HT1080 (cell line): ENCODE measurements at places on chromosomes 7 and 10. TPM values are rescaled to one million over a fixed set of nuclear protein-coding genes. Genes with fewer than 3 reads are reported as not detected.
A peak's percentile ranks its signal among the peaks of the same experiment; 100 is the strongest.

AKR1D1 gene
- total RNA-seq: not detected in 2 replicates

WEE2 gene
- 0.03 TPM in 2 replicates for total RNA-seq

TRPV6 gene
- not detected in 2 replicates for total RNA-seq

GRCh38 chr10:121597504-121598262 is 561 bp downstream of the FGFR2 start:
- no peak for DNase-seq

GRM8 gene
- total RNA-seq: 0.07 and 0.27 TPM in 2 replicates

DNA sequence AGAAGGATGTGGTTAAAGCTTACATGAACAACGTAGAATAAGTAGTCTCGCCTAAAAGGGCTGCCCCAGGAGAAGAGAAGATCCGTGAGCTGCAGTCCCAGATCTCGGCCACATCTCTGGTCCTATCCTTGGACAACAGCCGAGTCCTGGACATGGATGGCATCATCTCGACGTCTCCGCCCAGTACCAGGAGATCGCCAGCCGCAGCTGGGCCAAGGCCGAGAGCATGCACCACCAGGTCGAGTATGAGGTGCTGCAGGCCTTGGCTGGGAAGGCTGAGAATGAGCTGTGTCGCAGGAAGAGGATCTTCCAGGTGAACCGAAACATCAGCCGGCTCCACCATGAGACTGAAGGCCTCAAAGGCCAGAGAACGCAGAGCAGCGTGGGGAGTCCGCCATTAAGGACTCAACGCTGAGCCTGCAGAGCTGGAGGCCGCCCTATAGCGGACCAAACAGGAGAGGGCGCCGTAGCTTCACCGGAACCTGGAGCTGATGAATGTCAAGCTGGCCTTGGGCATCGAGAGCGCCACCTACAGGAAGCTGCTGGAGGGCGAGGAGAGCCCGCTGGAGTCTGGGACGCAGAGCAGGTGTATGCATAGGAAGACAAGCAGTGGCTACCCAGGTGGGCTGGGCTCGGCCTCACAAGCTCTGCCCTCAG is 22.2 kb downstream of the LIPK start:
- DNase-seq: no peak

BHLHA15 gene
- not detected in 2 replicates for total RNA-seq

- DNase-seq: no peak
Observed at GRCh38 chr7:28180031-28180363, 598 bp downstream of the JAZF1 start.

CYTH3 gene
- total RNA-seq: 15.3 and 20.4 TPM in 2 replicates

CCDC146 gene
- total RNA-seq: 0.40 and 0.42 TPM in 2 replicates

GRCh38 chr7:120550494-120551048 is 277.6 kb downstream of the KCND2 start:
- peak; percentile 56 for DNase-seq

- DNase-seq: no peak
Observed at GRCh38 chr10:113646336-113647201, 17.3 kb downstream of the NRAP start.

HOXA1 gene
- 1.3 and 1.6 TPM in 2 replicates for total RNA-seq

- DNase-seq: no peak
Observed at GRCh38 chr7:105766421-105767073, 109.9 kb downstream of the ATXN7L1 start.

DNA sequence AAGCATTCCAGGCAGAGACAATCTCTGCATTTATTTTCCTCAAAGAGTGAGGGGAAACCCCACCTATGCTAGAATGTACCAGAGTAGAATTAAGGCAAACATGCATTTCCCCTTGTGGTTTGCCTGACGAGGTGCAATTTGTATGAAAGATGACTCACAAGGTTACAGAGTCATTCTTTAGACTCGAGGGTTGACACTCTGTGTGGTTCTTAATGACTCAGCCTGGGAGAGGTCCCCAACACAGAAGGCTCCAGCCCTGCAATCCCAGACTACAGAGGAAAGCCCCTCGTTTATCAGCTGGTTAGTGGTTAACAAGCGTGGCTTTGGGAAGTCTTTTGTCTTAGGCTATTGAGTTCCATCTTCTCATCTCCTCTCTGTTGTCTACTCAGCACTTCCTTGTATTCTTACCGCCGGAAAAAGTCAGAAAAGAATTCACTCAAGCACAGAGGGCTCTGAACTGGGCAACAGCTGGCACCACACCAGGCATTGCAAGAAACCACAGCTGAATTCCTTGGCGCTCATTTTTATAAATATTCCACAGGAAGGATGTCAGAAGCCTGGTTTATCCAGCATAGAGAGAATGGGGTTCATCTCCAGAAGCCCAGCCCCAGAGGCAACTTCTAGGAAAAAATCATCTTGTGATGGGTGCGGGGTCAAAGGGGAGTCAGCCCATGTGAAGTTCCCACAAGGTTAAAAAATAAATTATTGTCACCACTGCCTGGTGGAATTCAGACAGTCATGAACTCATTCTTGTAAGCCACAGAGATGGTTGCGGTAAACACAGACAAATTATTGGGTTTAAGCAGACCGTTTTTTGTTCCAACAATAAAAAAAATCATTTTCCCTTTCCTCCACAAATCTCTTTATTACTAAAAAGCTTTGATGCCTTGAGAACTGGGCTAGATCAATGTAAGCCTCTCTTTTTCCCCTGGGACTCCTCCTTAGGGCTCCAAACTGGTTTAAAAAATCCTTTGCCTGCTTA is 24.5 kb upstream of the SVIL start:
- peak; percentile 100 for DNase-seq

VGF gene
- 29.8 and 45.2 TPM in 2 replicates for total RNA-seq

DNA sequence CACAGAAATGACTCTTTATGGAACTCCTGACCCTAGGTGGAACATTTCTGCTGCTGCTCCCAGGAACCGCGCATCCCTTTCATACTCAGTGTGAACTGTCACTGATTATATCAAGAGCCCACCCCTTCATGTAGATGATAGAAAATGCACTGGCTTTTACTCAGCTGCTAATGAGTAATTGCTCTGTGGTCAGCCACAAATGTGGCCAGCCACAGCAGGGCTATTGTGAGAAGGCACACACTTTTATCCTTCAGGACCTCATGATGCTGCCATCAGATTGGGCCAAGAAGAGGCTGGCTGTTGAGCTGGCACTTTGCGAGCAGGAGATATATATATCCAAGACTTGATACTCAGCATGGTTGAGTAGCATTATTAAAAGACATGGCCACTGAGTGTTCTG is 124.7 kb downstream of the CFAP58 start:
- peak; percentile 56 for DNase-seq

- no peak for DNase-seq
Observed at GRCh38 chr10:97684866-97685394, 2.1 kb downstream of the AVPI1 start.

DNA sequence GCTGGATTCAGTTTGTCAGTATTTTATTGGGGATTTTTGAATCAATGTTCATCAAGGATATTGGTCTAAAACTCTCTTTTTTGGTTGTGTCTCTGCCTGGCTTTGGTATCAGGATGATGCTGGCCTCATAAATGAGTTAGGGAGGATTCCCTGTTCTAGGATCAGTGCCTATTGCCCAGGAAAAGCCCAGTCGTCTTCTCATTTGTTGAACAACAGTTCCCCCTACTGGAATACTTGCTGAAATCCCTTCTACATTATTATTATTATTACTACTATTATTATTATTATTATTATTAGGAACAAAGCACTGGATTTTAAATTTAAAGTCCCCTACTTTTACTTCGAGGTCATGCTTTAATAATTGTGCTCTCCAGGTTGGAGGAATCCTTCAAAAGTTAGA is 528.9 kb downstream of the MAGI2 start:
- DNase-seq: no peak

- no peak for DNase-seq
Observed at GRCh38 chr7:133556553-133556952, 303.7 kb downstream of the EXOC4 start.

GRCh38 chr10:67668448-67668847 is 27.5 kb downstream of the CTNNA3 start:
- DNase-seq: peak; percentile 13

DNA sequence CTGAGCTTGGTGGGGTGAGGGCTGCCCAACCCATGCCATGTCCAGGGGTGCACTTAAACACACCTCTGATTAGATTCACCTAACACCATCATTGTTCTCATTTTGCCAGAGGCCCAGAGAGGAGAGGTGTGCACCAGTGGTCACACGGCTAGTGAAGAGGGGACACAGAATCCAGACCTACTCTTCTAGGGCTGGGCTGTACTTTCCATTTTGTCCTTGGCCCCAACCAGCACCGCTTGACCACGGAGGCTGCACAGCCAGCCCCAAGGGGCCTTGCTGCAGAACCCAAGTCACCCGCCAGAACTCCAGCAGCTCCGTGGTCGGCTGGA is 246 bp upstream of the WDFY4 start:
- no peak for DNase-seq

COMTD1 gene
- 30.1 and 30.4 TPM in 2 replicates for total RNA-seq

GRCh38 chr10:80700252-80700651 is 162.6 kb downstream of the SH2D4B start:
- no peak for DNase-seq

DNA sequence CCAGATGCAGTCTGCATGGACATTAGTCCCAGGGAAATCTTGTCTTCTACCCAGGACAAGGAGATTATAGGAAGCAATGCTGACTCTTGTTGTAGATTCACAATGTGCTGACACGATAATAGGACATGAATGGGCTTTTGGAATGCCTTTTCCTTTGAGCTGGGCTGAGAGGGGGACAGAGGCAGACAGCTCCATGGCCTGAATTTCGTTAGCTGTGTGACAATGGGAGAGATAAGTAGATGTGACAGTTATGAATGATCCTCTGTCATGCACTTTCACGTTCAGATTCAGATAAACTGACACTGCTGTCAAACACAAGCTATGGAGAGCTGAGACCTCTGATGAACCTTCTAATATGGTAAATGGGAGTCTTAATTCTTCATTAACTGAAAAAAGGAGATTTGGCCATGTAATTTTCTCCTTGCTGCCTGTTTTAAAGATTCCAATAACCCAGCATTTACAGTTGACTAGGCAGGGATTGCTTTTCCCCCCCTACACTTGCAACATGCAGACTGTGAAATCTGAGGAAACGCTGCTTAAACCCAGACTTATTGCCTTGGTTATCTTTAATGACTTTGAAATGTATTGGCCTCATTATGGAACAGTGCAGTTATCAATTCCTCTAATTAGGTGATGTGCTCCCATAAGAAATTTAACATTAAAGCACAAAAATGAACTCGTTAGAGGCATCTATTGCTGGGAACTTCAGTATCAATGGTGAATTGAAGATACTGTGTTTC is 669.3 kb downstream of the AUTS2 start:
- no peak for DNase-seq

PDZD7 gene
- total RNA-seq: 0.80 and 1.6 TPM in 2 replicates

DNA sequence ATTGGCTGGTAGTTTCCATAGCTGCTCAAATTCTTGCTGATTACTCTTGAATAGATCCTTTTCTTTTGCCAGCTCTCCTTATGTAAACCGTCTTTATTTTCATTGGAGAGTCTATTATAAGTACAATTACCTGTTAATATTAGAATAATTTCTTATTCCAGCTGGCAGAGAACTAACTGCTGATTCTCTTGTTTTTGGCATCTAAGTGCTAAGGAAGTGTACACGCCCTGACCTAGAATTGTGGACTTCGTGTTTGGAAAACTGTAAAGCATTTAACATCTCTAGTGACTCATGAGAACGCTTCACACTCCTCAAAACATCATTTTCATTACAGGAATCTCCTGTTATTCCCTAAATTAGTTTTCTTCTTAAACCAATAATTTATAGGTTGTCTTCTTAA is 39.9 kb upstream of the FAM171A1 start:
- no peak for DNase-seq

GRCh38 chr7:52233248-52233647 is 802.2 kb upstream of the POM121L12 start:
- DNase-seq: no peak

GRCh38 chr10:59595593-59595992 is 114.1 kb downstream of the SLC16A9 start:
- no peak for DNase-seq

GRCh38 chr10:114288424-114289095 is 49.5 kb downstream of the VWA2 start:
- DNase-seq: no peak

GRCh38 chr7:149007611-149008010 is 20.7 kb downstream of the PDIA4 start:
- no peak for DNase-seq

DNA sequence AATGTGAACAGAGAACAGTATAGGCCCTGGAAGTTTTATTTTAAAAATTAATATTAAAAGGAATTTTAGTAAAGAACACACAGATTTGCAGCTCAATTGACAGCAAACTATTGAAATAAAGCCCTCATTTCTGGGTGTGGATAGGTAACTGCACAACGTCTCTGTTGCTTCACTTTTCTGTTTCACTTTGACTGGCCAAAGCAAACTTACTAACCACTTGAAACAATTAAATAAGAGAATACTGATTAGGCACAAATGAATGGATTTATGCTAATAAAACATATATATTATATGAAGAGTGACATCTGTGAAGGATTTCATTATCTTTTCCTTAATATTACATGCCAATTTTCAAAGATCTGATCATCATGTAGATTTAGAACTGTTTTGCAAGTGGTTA is 11.9 kb downstream of the ZNF804B start:
- DNase-seq: no peak

DNA sequence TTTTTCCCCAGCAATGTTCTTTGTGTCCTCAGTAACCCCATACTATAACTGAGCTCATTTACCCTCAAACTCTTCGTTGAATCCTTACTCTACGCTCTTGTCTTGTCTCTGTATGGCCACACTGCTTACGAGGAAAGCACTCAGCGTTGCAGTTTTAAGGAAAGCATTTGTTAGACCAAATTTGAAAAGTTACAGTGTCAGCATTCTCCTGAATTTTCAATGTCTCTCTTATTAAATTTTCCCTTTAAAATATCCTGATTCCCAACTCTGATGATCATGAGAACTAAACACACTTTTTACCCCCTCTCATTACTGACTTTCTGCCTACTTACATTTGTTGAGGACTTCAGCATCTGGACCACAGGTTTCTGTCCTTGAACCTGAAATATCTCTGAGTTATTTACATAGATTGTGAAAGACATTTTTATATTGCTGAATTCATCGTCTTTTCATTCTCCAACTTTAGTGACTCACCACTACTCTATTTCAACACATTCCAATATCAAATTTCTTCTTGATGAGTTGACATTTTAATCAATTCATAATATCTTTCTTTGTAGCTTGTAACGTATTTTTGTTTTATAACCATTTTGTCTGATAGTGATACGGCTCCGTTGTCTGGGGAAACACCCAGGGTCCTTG is 19.8 kb upstream of the VWDE start:
- peak; percentile 60 for DNase-seq

- no peak for DNase-seq
Observed at GRCh38 chr7:14934839-14935238, 32.3 kb upstream of the DGKB start.
